ENCODE measurements at places on chromosomes 7 and 10. TPM values are rescaled to one million over a fixed set of nuclear protein-coding genes. Genes with fewer than 3 reads are reported as not detected.

DNA sequence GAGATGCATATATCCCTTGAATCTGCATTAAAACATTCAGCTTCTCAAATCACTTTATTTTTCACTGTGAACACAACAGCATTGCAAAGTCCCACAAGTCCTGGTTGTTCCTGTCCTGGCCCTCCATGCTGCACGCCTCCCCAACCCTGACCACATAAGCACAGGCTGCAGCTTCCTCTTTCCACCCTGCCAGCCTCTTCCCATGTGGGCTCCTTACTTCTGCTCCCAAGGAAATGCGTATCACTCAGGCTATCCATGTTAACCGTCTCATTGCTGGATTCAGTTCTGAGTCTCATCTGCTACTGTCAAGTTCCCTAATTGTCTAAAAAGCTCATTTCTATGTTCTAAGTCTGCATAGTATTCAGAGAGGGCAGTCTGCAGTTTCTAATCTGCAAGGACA, 89.7 kb upstream of the ZPBP start:
- DNase-seq, result no peak

The CCDC3 gene
- 304 TPM for total RNA-seq

- DNase-seq, result no peak
Observed at GRCh38 chr7:49817279-49817678, 43.8 kb downstream of the VWC2 start.

GRCh38 chr7:87767827-87768226, 108.3 kb downstream of the SLC25A40 start:
- no peak for DNase-seq

- no peak for DNase-seq
Observed at GRCh38 chr10:89258881-89259280, 7.3 kb upstream of the LIPA start.

DNA sequence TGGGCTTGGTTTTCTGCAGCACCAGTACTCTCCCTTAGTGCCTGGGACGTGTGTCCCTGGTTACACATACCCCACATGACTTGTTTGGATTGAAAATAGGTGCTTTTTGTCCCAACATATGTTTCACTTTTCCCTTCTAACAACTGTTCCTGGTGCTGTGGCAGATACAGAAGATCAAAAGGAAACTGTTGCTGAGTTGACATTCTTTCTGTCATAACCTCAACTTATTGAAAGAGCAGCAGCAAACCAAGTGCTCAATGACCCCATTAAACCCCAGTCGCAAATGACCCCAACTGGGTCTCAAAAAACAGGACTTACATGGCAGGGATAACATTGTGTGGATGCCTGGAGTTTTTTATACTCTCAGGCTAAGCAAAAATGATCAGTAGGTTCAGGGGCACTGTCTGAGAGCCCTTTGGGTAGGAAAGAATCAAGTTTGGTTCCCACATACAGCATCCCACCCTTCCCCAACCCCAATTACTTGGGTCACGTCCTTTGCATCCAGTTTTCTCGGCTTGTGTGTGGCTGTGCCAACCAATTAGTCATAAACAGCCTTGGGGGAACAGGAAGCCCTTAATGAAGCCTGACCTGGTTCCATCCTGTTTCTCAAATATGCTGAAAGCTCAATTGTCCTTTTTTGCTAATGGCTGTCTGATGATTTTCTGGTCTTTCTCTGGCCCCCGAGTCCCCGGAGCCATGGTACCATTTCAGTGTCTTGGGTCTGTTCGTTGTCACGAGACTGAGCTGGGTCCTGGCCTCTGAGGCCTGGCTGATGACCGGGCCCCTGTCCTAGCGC, 4.9 kb downstream of the HKDC1 start:
- DNase-seq, result no peak

The CCDC136 gene
- total RNA-seq, result 25.3 TPM

GRCh38 chr10:79275431-79275851, 71.8 kb upstream of the PPIF start:
- DNase-seq, result peak; percentile 44

- DNase-seq, result no peak
Observed at GRCh38 chr10:9211228-9211627, 1156.7 kb downstream of the GATA3 start.

DNA sequence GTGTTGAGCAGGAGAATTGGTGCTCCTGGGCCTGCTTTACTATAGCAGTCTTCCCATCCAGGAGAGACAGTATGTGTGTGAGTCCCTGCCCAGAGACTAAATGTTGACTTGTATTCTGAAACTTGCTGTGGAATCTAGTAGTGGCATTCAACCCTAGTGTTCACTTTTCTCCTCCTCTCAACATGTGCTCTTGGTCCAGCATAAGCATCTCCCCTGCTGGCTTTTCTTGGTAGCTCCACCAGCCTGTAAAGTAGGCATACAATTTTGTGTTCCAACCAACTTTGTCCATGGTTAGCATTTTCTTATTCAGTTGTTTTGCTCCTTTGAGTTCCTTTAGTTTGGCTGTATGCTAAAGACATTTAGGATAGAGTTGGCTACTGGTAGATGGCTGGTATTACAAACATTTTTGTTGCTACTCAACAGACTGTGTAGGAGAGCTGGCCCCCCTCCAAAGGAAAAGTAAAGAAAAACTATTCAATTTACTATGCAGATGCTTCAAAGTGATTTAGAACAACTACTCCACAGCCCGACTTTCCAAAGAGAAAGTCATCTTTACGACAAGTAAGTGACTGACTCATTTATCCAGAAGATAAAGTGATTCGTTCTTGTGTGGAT, 46.0 kb downstream of the ASB4 start:
- no peak for DNase-seq

GRCh38 chr7:99083733-99084132, 60.2 kb downstream of the SMURF1 start:
- DNase-seq, result no peak

DNA sequence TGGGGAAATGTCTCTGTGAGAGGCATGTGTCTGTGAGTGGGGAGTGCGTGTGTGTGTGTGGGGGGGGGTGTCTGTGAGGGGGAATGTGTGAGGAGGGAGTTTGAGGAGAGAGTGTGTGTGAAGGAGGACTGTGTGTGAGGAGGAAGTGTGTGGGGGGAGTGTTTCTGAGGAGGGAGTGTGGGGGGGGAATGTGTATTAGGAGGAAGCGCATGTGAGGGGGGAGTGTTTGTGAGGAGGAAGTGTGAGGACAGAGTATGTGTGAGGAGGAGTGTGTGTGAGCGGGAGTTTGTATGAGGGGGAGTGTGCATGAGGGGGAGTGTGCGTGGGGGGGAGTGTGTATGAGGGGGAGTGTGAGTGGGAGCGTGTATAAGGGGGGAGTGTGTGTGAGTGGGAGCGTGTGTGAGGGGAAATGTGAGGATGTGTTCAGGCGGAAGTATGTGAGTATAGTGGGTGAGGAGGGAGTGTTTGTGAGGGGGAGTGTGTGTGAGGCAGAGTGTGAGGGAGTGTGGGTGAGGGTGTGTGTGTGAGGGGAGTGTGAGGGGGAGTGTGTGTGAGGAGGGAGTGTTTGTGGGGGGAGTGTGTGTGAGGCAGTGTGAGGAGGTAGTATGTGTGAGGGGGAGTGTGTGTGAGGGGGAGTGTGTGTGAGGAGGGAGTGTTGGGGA, 21.8 kb upstream of the PTPRN2 start:
- DNase-seq, result no peak

The CHST12 gene
- total RNA-seq, result 26.8 TPM

GRCh38 chr10:44306147-44306710, 78.7 kb downstream of the CXCL12 start:
- DNase-seq, result no peak

DNA sequence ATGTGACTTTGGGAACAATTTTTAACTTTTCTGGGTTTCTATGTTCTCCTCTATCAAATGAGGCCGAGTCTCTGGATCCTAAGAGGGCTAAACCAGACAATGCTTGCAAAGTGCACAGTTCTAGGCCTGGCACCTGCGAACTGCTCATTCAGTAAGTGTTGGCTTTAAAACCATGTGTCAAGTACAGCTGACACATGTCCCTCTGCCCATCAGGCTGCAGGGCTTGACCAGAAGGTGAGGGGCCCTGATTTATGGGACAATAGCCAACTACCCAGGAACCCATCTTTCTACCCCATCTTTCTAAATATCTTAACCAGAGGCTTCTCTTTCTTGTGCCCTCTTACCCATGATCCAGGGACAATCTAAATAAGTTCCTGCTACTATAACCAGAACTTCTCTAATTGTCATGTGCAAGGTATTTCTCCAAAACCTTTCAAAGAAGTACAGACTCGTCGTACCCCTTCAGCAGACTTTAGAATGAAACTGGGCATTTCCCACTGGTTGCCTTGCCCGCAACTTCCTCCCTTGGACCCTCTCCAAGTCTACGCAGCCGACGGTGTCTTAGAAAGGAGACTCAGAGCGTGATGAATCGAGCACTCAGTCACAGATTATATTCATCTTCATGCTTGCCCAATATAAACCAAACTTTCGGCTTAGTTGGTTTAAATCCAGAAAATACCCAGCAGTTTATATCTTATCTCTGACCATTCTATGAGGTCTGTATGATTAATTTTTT, 69.8 kb upstream of the STEAP1B start:
- DNase-seq, result no peak

- no peak for DNase-seq
Observed at GRCh38 chr10:115856580-115856979, 416.4 kb downstream of the GFRA1 start.

The VSTM4 gene
- 13.1 TPM for total RNA-seq

GRCh38 chr7:133937786-133938185, 189.4 kb upstream of the LRGUK start:
- DNase-seq, result no peak

The NEBL gene
- 15.0 TPM for total RNA-seq

The VWDE gene
- 1.7 TPM for total RNA-seq

DNA sequence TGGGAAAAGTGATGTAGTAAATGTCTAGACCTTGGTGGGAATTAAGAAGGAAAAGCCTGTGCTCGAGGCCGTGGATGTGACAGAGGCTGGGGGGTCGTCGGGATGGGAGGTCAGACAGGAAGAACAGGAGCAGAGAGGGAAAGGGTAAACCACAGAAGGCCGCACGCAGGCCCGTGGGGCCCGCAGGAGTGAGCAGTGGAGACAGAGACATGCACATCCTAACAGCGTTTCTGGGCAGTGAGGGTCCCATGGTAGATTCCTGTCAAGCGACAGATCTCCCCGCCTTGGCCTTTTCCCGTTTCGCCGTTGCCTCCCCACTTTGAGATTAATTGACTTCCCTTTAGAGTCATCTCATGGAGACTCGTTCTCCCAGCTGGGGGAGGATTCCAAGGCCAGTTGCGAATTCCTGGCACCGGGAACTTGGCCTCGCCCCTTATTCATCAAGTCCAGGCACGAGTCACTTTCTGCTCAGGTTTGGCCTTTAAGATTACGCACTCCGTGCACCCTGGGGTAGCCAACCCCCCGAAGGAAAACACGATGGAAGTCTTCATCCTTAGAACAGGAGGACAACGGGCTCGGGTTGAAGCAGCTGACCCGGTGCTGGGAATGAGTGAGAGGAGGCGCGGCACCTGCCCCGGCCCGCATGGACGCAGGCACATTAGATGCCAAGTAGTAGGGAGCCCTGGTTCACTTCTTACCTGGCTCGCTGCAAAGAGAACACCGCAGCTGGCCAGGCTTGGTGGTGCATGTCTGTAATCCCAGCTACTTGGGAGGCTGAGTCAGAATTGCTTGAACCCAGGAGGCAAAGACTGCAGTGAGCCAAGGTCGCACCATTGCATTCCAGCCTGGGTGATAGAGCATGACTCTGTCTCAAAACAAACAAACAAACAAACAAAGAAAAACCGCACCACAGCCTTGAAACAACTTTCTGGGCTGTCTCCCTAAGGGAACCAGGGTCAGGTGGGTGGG, 315.2 kb upstream of the SHH start:
- no peak for DNase-seq

The PTPRN2 gene
- 11.9 TPM for total RNA-seq

GRCh38 chr7:47435889-47436312, 146.0 kb downstream of the TNS3 start:
- peak; percentile 64 for DNase-seq

DNA sequence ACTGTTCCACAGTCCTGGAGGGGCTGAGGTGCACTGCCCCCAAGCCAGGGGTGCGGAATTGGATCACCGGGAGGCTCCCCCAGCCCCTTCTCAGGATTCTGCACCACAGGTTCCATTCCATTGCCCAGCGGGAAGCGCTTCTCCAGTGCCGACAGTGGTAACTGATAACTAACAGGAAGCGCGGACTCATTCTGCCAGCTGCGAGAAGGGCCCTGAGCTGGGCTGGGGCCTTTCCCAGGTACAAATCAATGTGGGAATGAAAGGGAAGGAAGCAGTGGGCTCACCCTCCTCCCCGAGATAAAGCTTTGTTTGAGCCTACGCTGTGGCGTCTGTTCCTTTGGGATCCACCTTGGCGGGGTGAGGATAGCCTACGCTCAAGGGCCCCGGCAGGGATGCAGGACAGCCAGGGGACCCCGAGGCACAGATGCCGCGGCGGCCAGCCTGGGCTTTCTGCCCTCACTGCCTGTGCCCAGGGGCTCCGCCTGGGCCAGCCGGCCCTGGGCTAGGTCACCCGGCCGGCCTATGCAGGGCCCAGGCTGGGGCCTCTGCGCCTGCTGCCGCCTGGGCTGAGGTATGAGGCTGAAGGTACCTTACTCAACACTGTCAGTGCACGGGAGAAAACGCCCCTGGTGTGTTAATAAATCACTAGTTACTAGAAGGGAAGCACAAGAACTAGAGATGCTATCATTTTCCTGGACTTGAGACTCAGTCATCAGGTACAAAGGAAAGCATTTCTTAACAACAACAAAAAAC, 39.4 kb downstream of the EN2 start:
- no peak for DNase-seq

The NODAL gene
- 0.12 TPM for total RNA-seq

DNA sequence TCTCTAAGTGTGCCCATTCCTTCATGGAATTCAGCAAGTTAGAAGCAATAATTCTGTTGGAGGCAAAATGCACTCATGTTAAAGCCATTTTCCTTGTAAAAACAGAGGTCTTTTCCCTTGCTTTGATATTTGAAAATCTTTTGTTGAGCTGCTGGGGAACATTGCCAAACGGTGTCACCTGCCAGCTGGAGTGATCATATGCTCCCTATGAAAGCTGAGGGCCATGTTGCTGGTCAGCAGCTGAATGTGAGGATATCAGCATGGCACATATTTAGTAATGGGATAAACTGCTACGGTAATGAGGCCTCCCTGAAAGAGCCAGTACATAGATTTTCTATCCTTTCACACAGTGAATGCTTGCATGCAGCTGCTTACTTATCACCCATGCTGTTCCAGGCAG, 224.3 kb downstream of the THSD7A start:
- no peak for DNase-seq

The HGF gene
- total RNA-seq, result 8.0 TPM

- DNase-seq, result no peak
Observed at GRCh38 chr10:72083790-72084459, 4.4 kb downstream of the SPOCK2 start.

- no peak for DNase-seq
Observed at GRCh38 chr7:152465119-152465387, 29.2 kb upstream of the KMT2C start.

Data from mucosa of gallbladder (tissue), 1 donor.